ENCODE measurements at places on chromosomes 1 and 21.

GRCh38 chr1:145690587-145691558, 16.3 kb downstream of the PDZK1 start:
- DNase-seq: peak; percentile 31

GRCh38 chr1:205980237-205980870, 22.8 kb downstream of the RAB7B start:
- no peak for DNase-seq

- DNase-seq: peak; percentile 86
Observed at GRCh38 chr21:45615145-45615711, 28.3 kb upstream of the PCBP3 start.

DNA sequence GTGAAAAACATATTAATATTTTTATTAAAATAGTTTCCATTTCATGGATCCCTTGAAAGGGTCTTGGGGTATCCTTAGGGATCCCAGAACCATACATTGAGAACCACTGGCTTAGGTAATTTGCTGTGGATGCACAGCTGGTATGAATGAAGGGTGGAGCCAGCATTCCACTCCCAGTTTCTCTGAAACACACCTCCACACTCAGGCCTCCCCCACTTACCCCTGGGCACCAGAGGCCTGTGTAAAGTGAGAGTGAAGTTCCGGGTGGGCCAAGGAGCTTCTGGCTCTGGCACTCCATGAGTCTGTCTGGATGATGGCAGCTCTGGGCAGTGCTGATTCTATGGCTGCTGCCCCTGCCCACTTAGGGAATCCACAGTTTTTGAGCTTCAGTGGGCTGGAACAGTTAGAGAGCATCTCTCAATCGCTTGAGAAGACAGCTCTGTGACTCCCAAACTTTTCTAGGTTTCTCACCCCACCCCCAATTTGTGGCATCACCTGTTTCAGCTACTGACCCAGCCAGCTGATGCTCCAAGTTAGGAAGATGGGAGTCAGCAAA, 57.8 kb upstream of the CD1D start:
- no peak for DNase-seq

DNA sequence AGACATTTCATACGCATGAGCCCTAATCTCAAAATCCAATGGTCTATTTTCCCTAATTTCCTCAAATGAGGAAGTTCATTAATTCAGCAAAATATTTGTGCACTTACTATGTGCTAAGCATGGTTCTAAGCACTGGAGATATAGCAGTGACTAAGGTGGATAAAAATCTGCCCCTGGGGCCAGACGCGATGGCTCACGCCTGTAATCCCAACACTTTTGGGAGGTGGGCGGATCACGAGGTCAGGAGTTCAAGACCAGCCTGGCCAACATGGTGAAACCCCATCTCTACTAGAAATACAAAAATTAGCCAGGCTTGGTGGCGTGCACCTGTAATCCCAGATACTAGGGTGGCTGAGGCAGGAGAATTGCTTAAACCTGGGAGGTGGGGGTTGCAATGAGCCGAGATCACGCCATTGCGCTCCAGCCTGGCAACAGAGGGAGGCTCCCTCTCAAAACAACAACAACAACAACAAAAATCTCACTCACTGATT, 4.3 kb upstream of the MIIP start:
- no peak for DNase-seq

GRCh38 chr1:176801514-176802020, 338.6 kb downstream of the PAPPA2 start:
- DNase-seq: no peak

DNA sequence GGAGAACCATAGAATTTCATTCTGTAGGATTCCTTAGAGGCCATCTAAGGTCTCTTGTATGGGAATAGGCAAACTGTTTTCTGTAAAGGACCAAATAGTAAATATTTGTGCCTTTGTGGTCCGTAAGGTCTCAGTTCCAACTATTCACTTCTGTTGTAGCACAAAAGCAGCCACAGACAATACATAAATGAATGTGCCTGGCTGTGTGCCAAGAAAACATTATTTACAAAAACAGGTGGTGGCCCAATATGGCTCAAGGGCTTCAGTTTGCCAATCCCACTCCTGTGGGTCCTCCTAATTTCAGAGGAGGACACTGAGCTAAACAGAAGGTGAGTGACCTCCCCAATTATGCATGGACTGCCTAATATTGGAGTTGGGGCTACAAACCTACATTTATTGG, 67.6 kb upstream of the EDEM3 start:
- no peak for DNase-seq

- DNase-seq: no peak
Observed at GRCh38 chr21:45825219-45825618, 156.4 kb upstream of the COL6A1 start.

GRCh38 chr1:99886179-99886578, 36.0 kb downstream of the AGL start:
- DNase-seq: no peak

- no peak for DNase-seq
Observed at GRCh38 chr1:39268112-39268581, 63.7 kb downstream of the MACF1 start.

GRCh38 chr1:150012611-150013010, 2.1 kb upstream of the OTUD7B start:
- no peak for DNase-seq

DNA sequence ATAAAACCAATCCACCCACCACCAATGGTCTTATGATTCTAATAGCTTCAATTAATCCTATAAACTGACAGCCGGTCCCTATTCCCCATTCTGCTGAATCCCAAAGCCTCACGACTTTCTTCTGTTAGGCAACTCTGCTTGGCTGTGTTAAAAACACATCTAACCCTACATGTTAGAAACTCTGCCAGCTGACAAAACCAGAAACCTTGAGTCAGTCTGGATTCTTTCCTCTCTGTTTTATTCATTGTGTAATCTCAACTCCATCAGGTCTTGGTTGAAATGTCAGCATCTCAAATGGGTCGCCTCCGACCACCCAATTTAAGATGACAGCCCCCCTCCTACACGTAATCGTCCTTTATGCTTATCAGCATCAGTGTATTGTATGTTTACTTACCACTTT, 312.1 kb downstream of the DISC1 start:
- no peak for DNase-seq

- no peak for DNase-seq
Observed at GRCh38 chr1:2505461-2505994, 20.9 kb downstream of the PANK4 start.

GRCh38 chr1:198545156-198545555, 4.7 kb upstream of the ATP6V1G3 start:
- DNase-seq: no peak

- no peak for DNase-seq
Observed at GRCh38 chr1:108182959-108183700, 17.0 kb downstream of the SLC25A24 start.

DNA sequence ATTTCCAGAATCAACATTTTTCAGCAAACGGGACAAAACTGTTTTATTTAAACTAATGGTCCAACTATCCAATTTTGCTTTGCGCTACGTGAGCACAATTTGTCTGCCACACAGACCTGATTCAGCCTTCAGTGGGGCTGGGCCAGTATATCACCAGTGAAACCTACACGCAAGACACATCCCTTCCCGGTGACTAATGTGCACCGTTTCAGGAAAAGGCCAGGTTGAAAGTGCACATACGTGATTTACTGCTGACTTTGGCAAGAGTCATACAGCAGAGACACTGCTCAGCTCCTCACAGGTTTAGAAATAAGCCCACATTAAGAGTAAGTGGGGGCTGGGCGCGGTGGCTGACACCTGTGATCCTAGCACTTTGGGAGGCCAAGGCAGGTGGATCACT, 5.1 kb upstream of the TMEM51 start:
- DNase-seq: no peak

GRCh38 chr1:38918568-38918967, 23.1 kb downstream of the RHBDL2 start:
- DNase-seq: no peak

- no peak for DNase-seq
Observed at GRCh38 chr1:200889571-200889970, 5.1 kb upstream of the INAVA start.

DNA sequence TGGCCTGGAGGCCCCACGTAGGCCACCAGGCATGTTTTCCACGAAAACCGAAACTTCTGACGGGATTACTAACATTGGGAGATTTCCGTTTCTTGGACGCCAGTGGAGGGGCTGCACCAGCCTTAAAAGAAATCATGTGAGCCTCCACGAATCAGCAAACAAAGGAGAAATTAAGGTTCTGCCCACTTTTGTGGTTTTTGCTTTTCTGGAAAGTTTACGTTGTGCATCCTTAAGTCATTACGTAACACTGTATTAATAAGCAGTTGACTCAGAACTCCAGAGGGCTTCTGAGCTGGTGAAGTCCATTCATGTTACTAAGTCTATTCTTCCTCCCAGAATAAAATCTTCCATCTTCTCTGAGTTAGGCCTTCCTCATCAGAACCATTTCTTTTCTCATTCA, 168.5 kb downstream of the PSMG1 start:
- no peak for DNase-seq

DNA sequence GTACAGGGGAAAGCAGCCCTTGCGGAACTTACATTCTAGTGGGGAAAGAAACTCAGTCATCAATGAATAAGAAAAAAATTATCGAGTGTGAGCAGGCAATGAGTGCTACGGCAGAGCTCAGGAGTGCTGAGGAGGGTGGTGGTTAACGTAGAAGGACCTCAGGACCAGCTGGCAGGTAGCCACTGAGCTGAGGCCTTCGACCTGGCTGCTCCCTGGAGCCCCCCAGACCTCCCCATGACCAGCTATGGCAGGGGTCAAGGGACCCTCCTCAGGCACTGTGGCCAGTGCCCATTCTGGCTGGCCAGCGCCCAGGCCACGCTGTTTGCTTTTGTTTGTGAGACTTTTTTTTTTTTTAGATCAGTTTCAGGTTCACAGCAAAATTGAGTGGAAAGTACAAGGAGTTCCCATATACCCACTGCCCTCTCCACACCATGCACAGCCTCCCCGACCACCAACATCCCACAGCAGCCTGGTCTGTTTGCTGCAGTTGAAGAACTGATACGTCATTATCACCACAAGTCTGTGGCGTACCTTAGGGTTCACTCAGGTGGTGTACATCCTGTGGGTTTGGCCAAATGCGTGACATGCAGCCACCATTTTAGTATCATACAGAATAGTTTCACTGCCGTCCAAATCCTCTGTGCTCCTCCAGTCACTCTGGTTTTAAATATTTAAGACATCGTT, 11.8 kb upstream of the TTC22 start:
- DNase-seq: no peak
